ENCODE measurements at places on chromosomes 11 and 22.

- DNase-seq: no peak
Observed at GRCh38 chr22:44815099-44816070, 63.0 kb downstream of the ARHGAP8 start.

GRCh38 chr22:40666151-40666848 lies 13.0 kb upstream of the MCHR1 start:
- no peak for DNase-seq

GRCh38 chr11:128171506-128171905 lies 415.9 kb downstream of the ETS1 start:
- no peak for DNase-seq

GRCh38 chr11:71293961-71294782 lies 41.8 kb upstream of the SHANK2 start:
- DNase-seq: no peak

DNA sequence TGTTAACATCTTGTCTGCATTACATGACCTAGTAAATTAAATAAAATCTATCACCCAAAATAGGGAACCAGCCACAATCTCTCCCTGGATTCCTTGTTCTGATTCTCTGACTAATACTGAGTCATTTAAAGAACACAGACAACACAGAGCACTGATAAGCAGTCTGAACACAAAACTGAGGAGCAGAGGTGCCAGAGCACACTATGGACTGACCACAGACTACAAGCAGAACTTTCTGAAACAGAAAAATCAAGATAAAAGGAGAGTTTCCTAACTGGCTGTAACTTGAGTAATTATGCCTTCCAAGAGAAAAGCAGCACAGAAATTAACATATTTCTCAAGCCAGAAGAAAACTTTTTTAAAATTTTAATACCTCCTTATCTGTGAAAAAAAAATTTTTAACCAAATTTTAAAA lies 128.8 kb downstream of the SGSM3 start:
- DNase-seq: peak; percentile 59

Data from HTR-8/SVneo (cell line).